ENCODE measurements at places on chromosomes 7 and 10.
A peak's percentile ranks its signal among the peaks of the same experiment; 100 is the strongest.

- no peak for DNase-seq
Observed at GRCh38 chr10:49608166-49609005, 1.7 kb upstream of the SLC18A3 start.

- no peak for DNase-seq
Observed at GRCh38 chr10:20405761-20406160, 491.4 kb downstream of the NEBL start.

- DNase-seq = peak; percentile 75
Observed at GRCh38 chr10:4825868-4826791, at the start of gene AKR1E2. AKR1E2 (plus strand) TSS chr10:4826207; CDS start chr10:4826325, 118 bp downstream.

GRCh38 chr7:11570205-11570604, 261.8 kb downstream of the THSD7A start:
- DNase-seq = no peak

GRCh38 chr7:1060315-1061072, 16.1 kb downstream of the GPR146 start:
- DNase-seq = no peak

DNA sequence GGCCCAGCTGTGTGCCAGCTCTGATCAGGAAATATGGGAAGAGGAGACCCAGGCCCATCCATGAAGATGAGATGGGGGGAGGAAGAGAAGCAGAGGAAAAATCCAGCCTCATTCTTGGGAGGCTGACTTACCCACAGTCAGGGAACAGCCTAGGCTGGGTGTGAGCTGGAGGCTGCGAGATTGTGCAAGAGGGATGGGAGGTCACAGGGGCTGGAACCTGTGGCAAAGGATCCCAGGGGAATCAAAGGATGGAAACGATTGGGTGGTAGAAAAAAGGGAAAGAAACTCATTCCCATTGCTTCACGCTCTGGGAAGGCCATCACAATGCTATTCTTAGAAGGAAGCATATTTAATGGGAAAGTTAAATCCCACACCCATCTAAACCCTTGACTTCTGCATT, 26.7 kb upstream of the CRHR2 start:
- DNase-seq = no peak

DNA sequence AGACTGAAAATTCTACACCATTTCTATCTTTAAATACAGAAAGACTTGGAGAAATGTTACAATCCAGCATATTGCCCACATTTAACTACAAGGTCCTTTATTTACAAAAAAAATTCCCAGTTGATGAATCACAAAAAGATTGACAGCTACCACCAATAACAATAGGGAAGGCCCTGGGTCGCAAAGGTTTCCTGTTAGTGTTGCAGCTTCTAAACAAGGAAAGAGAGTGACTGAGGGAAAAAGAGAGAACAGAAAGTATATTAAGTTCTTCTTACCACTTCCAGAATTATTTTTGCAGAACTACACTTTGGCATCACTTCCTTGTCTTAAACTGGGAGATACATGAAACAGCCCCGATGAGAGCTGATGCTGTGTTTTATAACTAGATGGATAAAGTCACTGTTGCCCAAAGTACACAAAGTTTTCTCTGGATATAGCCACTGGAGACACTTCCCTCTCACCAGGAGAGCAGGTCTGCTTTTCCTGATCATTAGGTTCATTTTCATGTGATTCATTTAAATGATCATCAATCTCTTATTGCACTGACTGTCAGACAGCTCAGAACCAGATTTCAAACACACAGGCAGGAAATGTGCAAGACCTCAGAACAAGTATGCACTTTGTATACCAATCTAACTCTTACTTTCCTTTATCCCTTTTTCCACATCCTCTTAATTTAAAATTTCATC, 57.0 kb downstream of the SHTN1 start:
- no peak for DNase-seq

GRCh38 chr7:84629640-84630318, 435.2 kb upstream of the SEMA3A start:
- no peak for DNase-seq

DNA sequence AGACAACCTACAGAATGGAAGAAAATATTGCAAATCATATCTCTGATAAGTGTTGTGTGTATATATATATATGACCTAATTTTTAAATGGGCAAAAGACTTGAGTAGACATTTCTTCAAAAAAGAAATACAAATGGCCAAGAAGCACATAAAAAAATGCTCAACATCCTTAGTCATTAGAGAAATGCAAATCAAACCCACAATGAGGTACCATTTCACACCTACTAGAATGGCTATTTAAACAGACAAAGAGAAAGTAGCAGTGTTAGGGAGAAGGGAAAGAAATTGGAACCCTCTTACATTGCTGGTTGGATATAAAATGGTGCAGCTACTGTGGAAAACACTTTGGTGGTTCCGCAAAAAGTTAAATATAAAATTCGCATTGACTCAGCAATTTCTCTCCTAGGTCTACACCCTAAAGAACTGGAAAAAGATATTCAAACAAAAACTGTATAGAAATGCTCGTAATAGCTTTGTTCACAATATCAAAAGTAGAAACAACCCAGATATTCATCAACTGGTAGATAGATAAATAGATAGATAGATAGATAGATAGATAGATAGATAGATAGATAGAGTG, 16.3 kb downstream of the ACSL5 start:
- no peak for DNase-seq

GRCh38 chr10:25047591-25048301, 31.3 kb downstream of the THNSL1 start:
- DNase-seq = no peak

- no peak for DNase-seq
Observed at GRCh38 chr10:31697271-31698180, 231.1 kb downstream of the ARHGAP12 start.

- DNase-seq = no peak
Observed at GRCh38 chr10:44049301-44050015, 335.4 kb downstream of the CXCL12 start.

- DNase-seq = no peak
Observed at GRCh38 chr10:81866753-81867152, 8.2 kb upstream of the NRG3 start.

DNA sequence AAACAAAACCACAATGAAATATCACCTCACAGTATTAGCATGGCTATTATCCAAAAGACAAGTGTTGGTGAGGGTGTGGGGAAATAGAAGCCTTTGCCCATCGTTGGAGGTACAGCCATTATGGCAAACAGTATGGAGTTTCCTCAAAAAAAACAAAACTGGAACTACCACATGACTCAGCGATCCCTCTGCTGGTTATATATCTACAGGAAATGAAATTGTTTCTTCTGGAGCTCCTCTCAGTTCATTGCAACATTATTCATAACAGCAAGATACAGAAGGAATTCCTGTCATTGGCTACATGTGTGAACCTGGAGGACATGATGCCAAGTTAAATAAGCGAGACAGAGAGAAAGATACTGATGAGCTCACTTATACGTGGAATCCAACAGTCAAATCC, 2.4 kb upstream of the UBE3C start:
- no peak for DNase-seq

DNA sequence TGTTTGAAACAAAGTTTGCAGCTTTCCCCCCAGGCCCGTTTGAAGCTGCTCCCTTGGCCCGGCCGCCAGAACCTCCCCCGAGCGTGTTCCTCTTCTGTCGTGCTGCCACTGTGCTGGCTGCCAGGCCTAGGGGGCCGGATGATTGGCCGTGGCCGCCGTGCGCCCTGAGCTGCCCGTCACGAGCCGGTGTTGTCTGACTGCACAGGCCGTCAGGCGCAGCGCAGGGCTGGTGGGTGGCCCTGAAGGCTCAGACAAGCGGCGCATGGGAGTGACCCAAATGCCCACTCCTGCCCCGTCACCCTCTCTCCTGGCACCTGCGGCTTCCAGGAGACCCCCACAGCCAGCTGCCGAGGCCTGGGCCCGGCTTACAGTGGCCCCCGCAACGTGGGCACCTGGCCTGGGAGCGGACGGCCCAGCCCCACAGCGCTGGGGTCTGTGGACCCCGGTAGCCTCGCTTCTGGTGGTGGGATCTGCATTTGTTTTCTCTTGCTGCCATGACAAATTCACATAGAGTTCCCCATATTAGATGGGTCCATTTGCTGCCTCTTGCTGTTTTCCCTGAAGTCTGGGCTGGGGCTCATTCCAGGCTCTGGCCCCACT, 13.1 kb downstream of the JAKMIP3 start:
- DNase-seq = no peak

GRCh38 chr10:63414481-63415260, 51.1 kb downstream of the JMJD1C start:
- no peak for DNase-seq

- DNase-seq = no peak
Observed at GRCh38 chr10:71999360-72000072, 35.3 kb downstream of the CHST3 start.

DNA sequence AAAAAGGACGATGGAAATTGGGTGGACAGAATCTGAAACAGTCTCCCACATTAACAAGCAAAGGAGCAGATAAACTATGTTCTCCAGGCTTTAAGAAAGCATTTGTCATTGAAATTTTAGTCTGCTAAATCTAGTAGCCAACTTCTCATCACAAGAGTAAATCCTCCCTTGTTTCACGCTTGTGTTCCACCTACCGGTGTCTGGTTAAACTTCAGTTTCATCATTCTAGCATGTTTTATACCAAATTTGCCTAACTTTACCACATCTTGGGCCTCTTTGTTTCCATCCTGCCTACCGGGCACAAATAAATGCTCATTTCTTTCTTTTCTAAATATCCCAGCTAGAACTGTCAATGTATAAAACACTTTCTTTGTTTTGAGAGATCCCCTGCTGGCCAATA, 5.8 kb downstream of the LIPA start:
- DNase-seq = no peak

- no peak for DNase-seq
Observed at GRCh38 chr10:49488056-49488717, 50.7 kb downstream of the ERCC6 start.

- DNase-seq = no peak
Observed at GRCh38 chr10:63631991-63632390, 110.8 kb downstream of the REEP3 start.

GRCh38 chr10:125056161-125057132, 103.9 kb downstream of the CTBP2 start:
- DNase-seq = no peak

- no peak for DNase-seq
Observed at GRCh38 chr10:61304746-61305145, 148.4 kb downstream of the TMEM26 start.

DNA sequence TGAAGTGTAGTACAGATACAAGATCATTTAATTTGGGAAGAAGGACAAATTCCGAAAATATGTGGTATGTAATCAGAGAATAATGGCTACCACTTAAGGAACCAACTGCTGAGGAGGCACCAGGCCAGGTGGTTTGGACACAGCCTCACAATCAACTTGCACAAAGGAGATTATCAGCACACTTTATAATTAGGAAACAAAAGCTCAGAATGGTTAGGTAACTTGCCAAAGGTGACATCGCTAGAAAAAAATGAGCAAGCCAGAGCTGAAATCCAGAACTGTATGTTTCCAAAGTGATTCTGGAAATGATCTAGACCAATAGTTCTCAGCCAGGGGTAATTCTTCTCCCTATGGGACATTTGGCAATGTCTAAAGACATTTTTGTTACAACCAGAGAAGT, 36.6 kb downstream of the ERCC6 start:
- DNase-seq = no peak

GRCh38 chr7:1330801-1331425, 98.2 kb downstream of the UNCX start:
- DNase-seq = no peak

- DNase-seq = no peak
Observed at GRCh38 chr7:69599286-69599954, 1.1 kb downstream of the AUTS2 start.

- DNase-seq = no peak
Observed at GRCh38 chr10:108902619-108903285, 1020.6 kb downstream of the XPNPEP1 start.

DNA sequence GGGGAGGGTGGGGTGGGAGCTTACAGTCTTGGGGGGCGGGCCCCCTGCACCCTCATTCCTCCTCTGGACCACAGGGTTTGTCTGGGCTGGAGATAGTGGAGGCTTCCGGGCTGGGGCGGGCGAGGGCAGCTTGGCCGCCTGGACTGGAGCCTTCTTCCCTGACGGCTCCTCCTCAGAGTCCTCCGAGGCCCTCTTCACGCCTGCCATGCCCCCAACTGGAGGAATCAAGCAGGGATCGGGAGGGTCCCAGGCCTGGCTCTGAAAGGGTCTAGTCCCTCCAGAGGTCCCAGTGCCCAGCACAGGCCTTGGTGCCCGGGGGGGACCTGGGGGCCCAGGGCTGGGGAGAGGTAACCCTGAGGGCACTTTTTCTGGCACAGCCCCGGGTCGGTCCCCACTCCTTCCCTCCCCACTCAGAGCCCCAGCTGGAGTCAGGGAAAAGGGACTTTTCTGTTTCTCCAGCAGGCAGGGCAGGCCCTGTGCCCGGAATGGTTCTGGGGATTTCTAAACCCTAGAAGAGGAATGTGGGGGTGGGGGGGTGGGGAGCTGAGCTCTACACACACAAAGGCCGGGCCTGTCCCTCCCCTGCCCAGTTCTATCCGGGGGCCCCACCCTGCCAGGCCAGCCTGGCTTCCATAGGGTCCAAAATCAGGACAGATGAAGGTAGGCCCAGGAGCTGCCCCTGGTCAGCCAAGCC, 11.6 kb downstream of the MICALL2 start:
- DNase-seq = no peak

GRCh38 chr7:17769918-17770317, 170.4 kb downstream of the SNX13 start:
- peak; percentile 4 for DNase-seq

DNA sequence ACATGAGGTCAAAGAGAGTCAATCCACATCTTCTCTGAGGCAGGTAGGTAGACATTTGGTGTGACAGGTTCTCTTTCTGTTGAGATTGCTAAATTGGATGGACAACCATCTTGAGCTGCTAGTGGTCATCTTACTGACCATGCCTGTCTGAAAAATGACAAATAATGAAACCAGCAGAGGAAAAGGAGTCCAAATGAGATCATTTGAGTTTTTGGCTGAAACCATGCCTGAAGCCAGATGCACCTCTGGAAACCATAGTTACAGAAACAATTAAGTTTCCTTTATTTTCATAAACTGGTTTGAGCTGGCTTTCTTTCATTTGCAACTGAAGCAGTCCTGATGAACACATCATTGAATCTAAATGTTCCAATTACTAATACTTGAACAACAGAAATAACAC, 100.6 kb downstream of the ZNF438 start:
- no peak for DNase-seq

DNA sequence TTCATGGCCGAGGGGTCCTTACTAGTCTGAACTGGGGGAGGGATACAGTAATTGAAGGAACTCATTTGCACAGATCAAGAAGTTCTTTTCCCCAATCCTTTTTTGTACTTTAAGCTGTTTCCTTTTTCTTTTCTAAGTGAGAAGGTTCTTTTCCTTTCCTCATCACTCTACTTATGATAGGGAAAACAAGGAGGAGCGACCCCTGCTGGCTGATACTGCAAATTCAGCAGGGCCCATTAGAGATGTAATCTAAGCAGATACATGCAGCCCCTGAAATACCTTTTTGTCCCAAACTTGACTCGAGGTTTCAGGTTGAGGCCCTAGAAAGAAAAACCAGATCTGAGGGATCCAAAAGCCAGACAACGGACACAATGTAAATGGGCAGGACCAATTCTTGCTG, 305.5 kb downstream of the DNAJB9 start:
- no peak for DNase-seq
